Endothelial cell of umbilical vein (primary cell): ENCODE measurements at places on chromosomes 1 and 21. TPM values are rescaled to one million over a fixed set of nuclear protein-coding genes. Genes with fewer than 3 reads are reported as not detected.

CELA3A gene
- not detected in 2 replicates for total RNA-seq

PIGP gene
- total RNA-seq = 11.4 and 12.5 TPM in 2 replicates

DNA sequence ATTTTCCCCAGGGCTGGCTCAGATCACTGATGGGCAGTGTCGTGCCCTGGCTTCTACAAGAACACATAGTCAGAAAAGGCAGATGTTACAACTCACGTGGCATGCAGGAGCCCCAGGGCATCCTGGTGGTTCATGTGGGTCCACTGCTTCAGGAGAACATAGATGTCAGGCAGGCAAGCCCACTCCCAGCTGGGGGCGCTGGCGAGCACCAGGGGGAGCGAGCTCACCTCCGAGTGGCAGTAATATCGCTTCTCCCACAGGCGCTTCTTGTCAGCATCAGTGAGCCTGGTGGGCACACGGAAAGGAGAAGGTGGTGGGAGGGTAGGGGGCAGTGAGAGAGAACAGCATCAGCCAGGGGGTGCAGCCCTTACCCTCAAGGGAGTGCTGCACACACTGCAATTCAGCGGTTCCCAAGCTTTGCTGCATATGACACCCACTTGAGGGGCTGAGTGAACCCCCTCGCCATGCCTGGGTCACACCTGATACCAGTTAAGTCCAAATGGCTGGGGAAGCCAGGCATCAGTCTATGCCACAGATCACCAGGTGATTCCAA, 34.3 kb upstream of the PPP1R15B start:
- no peaks in the 10 kb centered on the region for H3K27me3 ChIP-seq
- peaks cover 15% of the 10 kb centered on the region for H3K4me1 ChIP-seq
- H3K27ac ChIP-seq = no peak overlapping the region
- peak; percentile 55 for DNase-seq

DNA sequence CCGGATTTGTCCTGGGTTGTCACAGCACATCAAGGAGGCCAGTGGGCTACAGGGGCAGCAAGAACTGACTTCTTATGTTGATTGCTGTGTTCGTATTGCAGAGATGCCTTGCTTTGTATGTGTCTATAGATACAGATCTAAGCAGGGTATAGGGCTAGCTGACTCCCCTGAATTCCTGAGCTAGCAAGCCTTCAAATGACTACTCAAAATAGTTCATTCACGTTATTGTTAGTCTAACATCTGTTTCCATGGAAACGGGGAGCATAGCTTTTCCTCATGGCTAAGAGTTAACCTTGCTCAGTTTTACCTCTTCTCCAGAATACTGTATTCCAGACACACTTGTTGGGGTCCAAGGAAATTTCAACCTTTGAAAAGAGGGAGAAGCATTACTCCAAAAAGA, 24.1 kb downstream of the TRIM45 start:
- no peaks in the 10 kb centered on the region for H3K36me3 ChIP-seq
- no peak overlapping the region for H3K4me3 ChIP-seq

DNA sequence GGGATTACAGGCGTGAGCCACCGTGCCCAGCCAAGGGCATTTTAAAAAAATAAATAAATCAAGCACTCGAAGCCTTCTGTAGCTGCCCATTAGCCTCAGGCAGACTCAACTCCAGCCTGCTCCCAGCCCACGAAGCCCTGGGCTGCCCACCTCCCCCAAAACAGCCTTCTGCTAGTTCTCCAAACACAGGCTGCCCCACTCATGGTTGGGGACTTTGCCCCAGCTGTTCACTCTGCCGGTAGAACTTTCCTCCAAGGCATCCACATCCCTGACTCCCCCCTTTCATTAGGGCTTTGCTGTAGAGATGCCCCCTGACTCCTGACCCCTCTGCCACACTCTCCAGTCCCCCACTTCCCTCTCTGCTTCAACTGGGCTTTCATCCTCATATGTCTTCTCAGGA, 29.7 kb upstream of the LAPTM5 start:
- no peak for DNase-seq
- no peaks in the 10 kb centered on the region for H3K36me3 ChIP-seq
- no peak overlapping the region for H3K27ac ChIP-seq
- H3K27me3 ChIP-seq = peaks cover 1% of the 10 kb centered on the region
- no peak overlapping the region for H3K4me3 ChIP-seq

DNA sequence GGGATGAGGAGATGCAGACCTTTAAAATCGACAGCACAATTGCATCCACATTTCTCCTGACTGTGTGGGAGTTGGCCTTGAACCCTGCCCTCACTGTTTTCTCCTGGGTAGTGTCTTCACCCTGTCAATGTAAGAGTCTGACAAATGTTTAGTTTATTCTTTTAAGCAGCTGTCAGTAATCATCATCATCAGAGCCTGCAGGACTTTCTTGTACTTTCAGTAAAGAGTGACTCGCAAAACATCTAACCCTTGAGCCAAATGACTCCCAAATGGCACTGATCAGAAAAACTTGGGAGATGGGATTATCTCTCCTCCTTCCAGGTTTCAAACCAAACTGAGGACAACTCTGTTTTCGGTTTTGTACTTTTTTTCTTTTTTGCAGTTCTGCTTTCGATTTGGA, 460.2 kb downstream of the KIF26B start:
- H3K27me3 ChIP-seq = no peaks in the 10 kb centered on the region
- no peak overlapping the region for H3K4me3 ChIP-seq
- no peaks in the 10 kb centered on the region for H3K4me1 ChIP-seq
- no peak overlapping the region for H3K27ac ChIP-seq

DNA sequence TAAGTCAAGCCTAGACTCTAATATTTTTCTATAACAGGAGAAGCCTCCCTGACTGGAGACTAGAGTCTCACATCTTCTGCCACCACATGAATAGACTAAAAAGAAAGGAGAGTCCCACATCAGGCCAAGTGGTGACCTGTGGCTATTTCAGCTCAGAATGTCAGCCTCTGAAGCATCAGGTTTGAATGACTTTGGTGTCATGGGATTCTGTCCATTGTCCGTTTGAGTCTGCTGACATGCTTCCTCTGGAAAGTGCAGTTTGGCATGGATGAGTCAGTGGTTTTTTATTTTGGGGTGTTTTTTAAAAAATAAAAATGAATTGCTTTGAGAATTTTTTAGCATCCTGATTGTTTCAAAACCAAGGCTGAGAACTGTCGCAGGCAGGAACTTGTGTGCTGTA, 19.5 kb downstream of the DYRK3 start:
- H3K36me3 ChIP-seq = peaks cover 2% of the 10 kb centered on the region
- DNase-seq = no peak
- no peak overlapping the region for H3K4me3 ChIP-seq
- no peak overlapping the region for H3K27ac ChIP-seq
- no peaks in the 10 kb centered on the region for H3K4me1 ChIP-seq

DNA sequence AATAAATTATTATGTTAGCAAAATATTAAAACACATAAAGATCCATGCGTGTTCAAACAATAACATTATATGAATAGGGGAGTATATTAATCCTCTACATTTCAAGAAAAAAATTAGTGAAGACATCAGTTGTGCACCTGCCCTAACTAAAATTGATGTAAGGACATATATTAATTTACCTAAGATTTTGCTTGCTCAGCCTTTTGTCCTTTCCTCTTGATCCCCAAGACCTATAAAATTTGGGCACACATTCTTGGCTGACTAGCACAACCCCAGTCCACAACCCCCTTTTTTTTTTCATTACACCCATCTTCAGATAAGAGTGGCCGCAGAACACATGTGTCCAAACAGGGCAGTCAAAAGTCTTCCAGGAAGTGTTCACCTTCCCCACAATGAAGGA, 6.6 kb downstream of the KRTAP21-2 start:
- H3K4me3 ChIP-seq = no peak overlapping the region
- no peaks in the 10 kb centered on the region for H3K4me1 ChIP-seq
- H3K27ac ChIP-seq = no peak overlapping the region
- DNase-seq = no peak

GRCh38 chr1:4573526-4573925, 80.9 kb upstream of the AJAP1 start:
- H3K27me3 ChIP-seq = no peaks in the 10 kb centered on the region
- DNase-seq = no peak
- H3K27ac ChIP-seq = no peak overlapping the region
- no peaks in the 10 kb centered on the region for H3K4me1 ChIP-seq
- no peak overlapping the region for H3K4me3 ChIP-seq

GRCh38 chr1:95954585-95954984, 720.6 kb downstream of the RWDD3 start:
- H3K4me1 ChIP-seq = no peaks in the 10 kb centered on the region
- no peak overlapping the region for H3K27ac ChIP-seq
- peaks cover 2% of the 10 kb centered on the region for H3K27me3 ChIP-seq
- H3K4me3 ChIP-seq = no peak overlapping the region

GRCh38 chr1:32768110-32768850, 48.9 kb downstream of the YARS1 start:
- H3K4me1 ChIP-seq = peaks cover 7% of the 10 kb centered on the region
- no peaks in the 10 kb centered on the region for H3K36me3 ChIP-seq
- H3K27me3 ChIP-seq = no peaks in the 10 kb centered on the region
- no peak overlapping the region for H3K4me3 ChIP-seq
- DNase-seq = no peak
- H3K27ac ChIP-seq = no peak overlapping the region

- peak; percentile 5 for DNase-seq
- H3K27me3 ChIP-seq = no peaks in the 10 kb centered on the region
- no peaks in the 10 kb centered on the region for H3K4me1 ChIP-seq
- no peak overlapping the region for H3K27ac ChIP-seq
- H3K36me3 ChIP-seq = no peaks in the 10 kb centered on the region
- H3K4me3 ChIP-seq = no peak overlapping the region
These were observed 299.7 kb downstream of the OLFM3 start for GRCh38 chr1:101697072-101697471.

DNA sequence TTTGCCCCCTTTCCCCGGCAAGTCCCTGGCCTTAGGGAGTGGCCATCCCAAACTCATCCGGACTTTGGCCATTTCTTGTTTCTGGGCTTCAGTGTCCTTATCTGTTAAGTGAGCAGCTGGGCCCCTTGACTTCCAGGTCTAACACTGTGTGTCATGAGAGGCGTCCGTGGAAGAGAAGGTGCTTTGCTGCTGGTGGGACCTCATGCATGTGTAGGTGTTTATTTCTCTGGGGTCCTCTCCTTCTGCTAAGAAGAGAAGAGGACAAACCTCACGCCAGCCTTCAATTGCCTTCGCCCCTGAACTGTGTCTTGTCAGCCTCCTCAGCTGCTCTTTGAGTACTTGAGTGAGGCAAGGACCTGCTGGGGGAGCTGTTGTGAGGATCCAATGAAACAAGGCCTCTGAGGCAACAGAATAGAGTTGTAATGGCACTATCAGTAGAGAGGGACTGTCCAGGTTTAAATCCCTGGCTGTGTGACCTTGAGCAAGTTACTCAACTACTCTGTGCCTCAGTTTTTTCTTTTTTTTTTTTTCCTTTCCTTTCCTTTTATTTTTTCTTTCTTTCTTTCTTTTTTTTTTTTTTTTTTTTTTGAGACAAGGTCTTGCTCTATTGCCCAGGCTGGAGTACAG, 72.5 kb downstream of the RUNX3 start:
- no peak for DNase-seq
- H3K4me1 ChIP-seq = no peaks in the 10 kb centered on the region
- H3K27ac ChIP-seq = no peak overlapping the region
- H3K27me3 ChIP-seq = no peaks in the 10 kb centered on the region
- H3K36me3 ChIP-seq = no peaks in the 10 kb centered on the region

- no peak overlapping the region for H3K4me3 ChIP-seq
- H3K27me3 ChIP-seq = no peaks in the 10 kb centered on the region
- no peaks in the 10 kb centered on the region for H3K36me3 ChIP-seq
- DNase-seq = no peak
- H3K27ac ChIP-seq = no peak overlapping the region
These were observed 7.6 kb downstream of the EDN2 start for GRCh38 chr1:41476807-41477361.

- no peaks in the 10 kb centered on the region for H3K27me3 ChIP-seq
- no peak overlapping the region for H3K27ac ChIP-seq
- peaks cover 9% of the 10 kb centered on the region for H3K36me3 ChIP-seq
- H3K4me3 ChIP-seq = no peak overlapping the region
- peak; percentile 55 for DNase-seq
These were observed 29.3 kb downstream of the IQGAP3 start for GRCh38 chr1:156543066-156543465.

DNA sequence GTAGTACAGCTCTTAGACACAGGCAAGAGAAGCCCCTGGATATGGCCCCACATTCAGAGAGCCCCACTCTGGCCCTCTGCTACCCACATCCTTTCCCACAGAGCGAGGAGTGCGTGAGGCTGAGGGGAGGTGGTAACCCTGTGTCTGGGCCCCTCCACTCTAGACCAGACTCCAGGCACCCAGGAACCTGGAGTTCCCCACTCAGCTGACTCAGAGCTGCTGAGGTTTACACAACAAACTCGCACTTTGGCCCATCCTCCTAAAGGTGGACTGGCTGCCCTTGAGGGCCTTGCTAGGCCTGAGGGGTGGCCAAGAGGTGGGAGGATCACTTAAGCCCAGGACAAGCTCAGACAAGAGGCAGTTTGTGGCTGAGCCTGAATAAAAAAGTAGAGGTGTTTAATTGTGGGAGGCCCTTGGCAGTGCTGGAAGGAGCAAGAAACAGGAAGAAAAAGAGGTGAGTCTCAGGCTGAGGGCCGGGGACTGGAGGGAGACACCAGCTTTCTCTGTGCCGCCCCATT, 10.7 kb downstream of the MR1 start:
- H3K27ac ChIP-seq = no peak overlapping the region
- H3K4me1 ChIP-seq = no peaks in the 10 kb centered on the region
- H3K27me3 ChIP-seq = no peaks in the 10 kb centered on the region

GRCh38 chr21:44987301-44987885, 47.6 kb downstream of the SLX9 start:
- no peaks in the 10 kb centered on the region for H3K36me3 ChIP-seq
- DNase-seq = no peak
- no peak overlapping the region for H3K27ac ChIP-seq
- H3K4me3 ChIP-seq = no peak overlapping the region

GRCh38 chr1:121522061-121522759, 337.4 kb downstream of the SRGAP2C start:
- no peak overlapping the region for H3K27ac ChIP-seq
- DNase-seq = no peak
- H3K4me3 ChIP-seq = no peak overlapping the region
- H3K27me3 ChIP-seq = peaks cover 9% of the 10 kb centered on the region
- peaks cover 4% of the 10 kb centered on the region for H3K4me1 ChIP-seq
- no peaks in the 10 kb centered on the region for H3K36me3 ChIP-seq

DNA sequence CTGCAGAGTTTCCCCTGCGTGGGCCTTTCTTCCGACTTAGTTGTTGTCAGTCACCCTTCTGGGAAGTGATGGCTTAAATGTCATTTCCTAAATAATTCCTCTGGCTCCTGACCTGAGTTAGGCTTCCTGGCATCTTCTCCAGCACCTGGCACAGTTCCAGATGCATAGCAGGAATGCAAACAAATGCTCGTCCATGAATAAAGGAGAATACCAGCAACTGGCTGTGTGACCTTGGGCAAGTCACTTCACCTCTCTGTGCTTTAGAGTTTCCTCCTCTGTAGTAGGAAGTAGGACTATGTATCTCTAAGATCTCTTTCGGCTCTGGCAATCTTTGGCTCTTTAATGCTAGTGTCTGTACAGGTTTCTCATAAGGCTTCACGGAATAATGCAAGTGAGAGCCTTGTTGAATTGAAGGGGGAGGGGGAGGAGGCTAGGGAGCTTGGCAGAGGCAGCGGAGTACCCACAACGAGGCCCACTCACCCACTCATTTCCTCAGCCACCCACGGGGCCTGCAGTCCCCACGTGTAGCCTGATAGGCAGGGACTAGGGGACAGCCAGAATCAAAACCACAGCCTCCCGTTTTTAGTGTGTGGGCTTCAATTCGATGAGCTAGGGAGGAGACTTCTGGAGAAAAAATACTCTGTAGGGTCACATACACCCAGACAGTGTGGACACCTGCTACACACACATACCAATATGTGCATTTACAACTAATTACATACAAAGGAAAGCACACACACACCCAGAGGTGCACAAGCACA, 48.1 kb downstream of the TENT5C start:
- no peaks in the 10 kb centered on the region for H3K36me3 ChIP-seq
- H3K27me3 ChIP-seq = no peaks in the 10 kb centered on the region
- peaks cover 14% of the 10 kb centered on the region for H3K4me1 ChIP-seq
- H3K27ac ChIP-seq = no peak overlapping the region
